Stimulated activated CD4-positive, alpha-beta T cell treated with anti-CD3 and anti-CD28 coated beads, Interleukin-12 subunit alpha, Interleukin-12 subunit beta, amount 100 ng/mL, for 24 hours (primary cell): ENCODE measurements at places on chromosomes 3 and 15.

DNA sequence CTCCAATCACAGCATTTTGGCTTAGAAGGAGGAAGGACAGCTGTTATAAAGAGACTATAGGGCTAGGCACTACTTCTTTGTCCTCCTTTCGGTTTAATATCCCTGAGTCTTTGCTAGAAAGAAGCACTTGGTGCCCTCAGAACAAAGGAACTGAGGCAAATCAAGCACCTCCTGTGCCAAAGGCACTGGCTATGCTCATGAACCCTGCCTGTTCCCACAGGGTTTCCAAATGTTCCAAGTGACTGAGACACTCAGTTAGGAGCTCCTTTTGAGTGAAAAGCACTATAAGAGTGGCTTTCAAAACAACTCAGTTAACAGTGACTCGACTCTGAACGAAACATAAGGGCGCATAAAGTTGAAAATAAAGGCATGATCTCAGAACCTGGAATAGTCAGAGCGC is 25.0 kb downstream of the TBC1D2B start:
- DNase-seq: no peak

DNA sequence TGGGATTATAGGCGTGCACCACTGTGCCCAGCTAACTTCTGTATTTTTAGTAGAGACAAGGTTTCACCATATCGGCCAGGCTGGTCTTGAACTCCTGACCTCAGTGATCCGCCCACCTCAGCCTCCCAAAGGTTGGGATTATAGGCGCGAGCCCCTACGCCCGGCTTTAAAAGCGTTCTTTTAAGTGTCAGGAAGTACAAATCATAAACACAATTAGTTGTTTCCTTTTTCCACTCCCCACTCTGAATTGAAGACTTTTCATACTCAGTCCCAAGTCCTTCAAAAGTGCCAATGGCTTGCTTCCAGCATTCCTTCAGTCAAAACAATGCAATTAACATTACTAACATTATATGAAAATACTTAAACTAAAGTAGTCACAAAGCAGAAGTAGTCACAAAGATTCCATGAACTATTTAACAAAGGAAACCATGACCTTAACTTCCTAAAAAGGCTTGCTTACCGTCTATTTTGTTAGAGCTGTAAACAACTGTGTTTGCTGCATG is 8.1 kb downstream of the WDR82 start:
- no peak for DNase-seq

DNA sequence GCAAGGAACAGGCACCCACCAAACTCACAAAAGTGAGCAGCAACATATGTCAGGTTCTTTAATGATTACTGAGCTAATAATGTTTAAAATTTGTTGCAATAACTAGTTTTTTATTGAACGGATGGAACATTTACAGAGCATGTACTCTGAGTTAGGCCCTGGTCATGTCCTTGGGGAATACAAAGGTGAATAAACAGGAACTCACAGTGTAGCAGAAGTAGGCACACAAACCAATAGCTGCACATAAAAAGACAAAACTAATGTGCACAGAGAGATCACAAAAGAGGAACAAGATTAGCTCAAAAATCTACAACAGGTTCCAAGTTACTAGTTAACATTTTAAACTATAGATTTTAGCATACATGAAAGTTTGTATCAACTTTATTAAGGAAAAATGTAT is 505.3 kb upstream of the PPP2R3A start:
- DNase-seq: no peak

- DNase-seq: no peak
Measured at GRCh38 chr15:89761009-89761831, 10.2 kb upstream of the MESP1 start.

- no peak for DNase-seq
Measured at GRCh38 chr3:13161021-13161759, 88.0 kb upstream of the IQSEC1 start.

GRCh38 chr15:99923711-99924110 is 190.5 kb upstream of the LYSMD4 start:
- no peak for DNase-seq

GRCh38 chr3:66748175-66748876 is 247.5 kb upstream of the LRIG1 start:
- no peak for DNase-seq

DNA sequence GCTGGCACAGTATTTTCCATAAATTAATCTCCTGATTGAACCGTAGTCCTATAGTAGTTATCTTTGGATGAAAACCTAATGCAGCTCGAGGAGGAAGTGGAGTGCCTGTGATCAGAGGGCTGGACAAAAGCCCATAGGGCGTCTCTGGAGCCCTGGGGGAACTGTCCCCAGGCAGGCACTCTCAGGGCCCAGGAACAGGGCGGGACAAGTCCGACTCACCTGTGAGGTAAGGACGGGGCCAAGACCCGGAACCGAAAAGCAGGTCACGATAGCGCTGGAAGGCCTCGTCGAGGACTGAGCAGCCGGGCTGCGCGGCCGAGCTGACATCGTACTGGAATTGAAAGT is 341 bp downstream of the HEXA start:
- DNase-seq: no peak

- DNase-seq: no peak
Measured at GRCh38 chr3:111319598-111319997, 222.4 kb upstream of the CD96 start.

GRCh38 chr3:55958605-55959004 is 471.5 kb upstream of the WNT5A start:
- DNase-seq: no peak

- DNase-seq: no peak
Measured at GRCh38 chr3:164024786-164025185, 1053.5 kb downstream of the SI start.
